ENCODE measurements at places on chromosomes 4 and X. TPM values are rescaled to one million over a fixed set of nuclear protein-coding genes. Genes with fewer than 3 reads are reported as not detected.

The ETDA gene
- not detected for total RNA-seq

The CXCR3 gene
- 6.8 TPM for total RNA-seq

The SLC26A1 gene
- total RNA-seq, result not detected

The SPACA5 gene
- total RNA-seq, result not detected

The OPN1MW gene
- not detected for total RNA-seq

The ZFYVE28 gene
- total RNA-seq, result 2.7 TPM

The ETNPPL gene
- total RNA-seq, result not detected

DNA sequence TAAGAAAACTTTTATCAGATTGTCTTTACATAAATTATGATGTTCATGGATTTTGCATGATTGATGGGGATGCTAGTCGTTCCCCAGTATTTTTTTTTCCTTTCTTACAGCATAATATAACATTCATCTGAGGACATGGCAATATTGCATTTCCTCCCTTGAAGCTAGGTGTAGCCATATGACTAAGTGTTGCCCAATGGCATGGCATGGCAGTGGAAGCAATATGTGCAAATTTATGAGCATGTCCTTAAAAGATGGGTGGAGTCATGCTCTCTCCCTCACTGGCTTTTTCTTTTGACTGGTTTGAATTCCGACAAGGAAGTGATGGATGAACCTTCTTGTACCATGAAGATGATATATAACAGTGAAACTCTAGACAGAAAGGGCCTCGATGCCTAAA is 96.3 kb downstream of the BANK1 start:
- DNase-seq, result no peak

DNA sequence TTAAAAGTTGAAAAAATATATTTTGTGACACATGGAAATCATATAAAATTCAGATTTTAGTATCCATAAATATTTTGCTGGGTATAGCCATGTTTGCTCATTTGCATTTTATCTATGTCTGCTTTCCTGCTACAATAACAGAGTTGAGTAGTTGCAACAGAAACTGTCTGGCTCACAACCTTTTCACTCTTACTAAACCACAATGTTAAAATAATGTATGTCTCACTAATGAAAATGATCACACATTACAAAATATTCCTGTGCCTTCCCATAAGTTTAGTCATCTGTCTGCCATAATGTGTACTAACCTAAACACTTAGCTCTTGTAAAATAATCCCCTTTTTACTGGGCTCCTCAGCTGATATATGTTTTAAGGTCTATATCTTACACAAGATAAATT is 174.0 kb upstream of the PRPS2 start:
- no peak for DNase-seq

GRCh38 chr4:8308856-8309771 is 39.6 kb downstream of the HTRA3 start:
- DNase-seq, result no peak

- DNase-seq, result no peak
Measured at GRCh38 chr4:71232056-71232430, 106.8 kb upstream of the SLC4A4 start.

GRCh38 chr4:111466811-111467604 is 678.2 kb upstream of the FAM241A start:
- DNase-seq, result no peak

GRCh38 chr4:84502333-84502954 is 3.4 kb upstream of the NKX6-1 start:
- no peak for DNase-seq

DNA sequence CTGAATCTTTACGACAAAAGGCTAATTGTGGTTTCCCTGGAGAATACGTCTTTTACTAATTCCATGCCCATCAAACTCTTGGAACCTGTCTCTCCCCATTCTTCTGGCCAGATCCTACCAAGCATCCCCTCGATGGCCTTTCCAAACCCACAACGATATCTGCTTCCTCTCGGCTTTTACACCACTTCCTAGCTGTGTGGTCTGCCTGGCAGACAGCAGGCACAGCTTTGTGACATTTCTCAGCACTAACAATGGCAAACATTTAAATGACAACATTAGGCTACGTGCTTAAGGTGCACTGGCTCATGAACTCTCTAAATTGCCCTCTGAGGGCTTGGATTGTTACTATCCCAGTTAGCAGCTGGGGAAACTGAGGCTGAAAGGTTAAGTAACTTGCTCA is 141.0 kb downstream of the NSUN7 start:
- DNase-seq, result no peak

DNA sequence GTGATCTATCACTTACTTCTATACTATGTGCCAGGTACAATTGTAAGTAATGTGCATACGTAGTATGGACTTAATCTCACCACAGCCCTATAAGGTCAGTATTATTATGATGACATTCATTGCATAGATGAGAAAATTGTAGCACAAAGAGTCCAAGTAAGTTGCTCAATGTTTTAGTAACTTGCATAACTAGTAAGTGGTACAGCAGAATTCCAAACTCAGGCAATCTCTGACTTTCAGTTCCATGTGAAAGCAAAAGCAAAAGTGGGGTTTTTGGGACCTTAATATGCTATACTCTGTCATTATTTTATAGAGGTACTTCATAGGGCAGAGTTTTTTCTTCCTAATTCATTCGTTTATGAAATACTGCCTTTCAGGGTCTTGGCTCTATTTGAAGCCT is 188.8 kb upstream of the VEGFC start:
- DNase-seq, result no peak

GRCh38 chr4:102420563-102421398 is 75.5 kb upstream of the SLC39A8 start:
- no peak for DNase-seq

DNA sequence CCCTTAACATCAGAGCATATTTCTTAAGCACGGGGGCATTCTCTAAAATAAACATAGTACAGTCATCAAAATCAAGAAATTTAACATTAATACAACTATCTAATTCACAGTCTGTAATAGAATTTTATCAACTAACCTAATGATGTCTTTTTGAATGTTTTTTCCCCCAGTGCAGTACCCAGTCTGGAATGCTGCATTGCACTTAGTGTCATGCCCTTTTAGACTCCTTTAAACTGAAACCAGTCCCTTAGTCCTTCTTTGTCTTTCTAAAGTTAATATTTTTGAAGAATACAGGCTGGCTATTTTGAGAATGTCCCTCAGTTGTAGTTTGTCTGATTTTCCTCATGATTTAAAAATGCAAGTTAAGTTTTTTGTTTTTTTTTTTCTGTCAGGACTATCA is 9.5 kb downstream of the ENPEP start:
- no peak for DNase-seq

GRCh38 chrX:113586281-113586898 is 745.8 kb upstream of the AMOT start:
- DNase-seq, result no peak

GRCh38 chrX:52874661-52875060 is 6.8 kb upstream of the XAGE3 start:
- no peak for DNase-seq

- no peak for DNase-seq
Measured at GRCh38 chr4:5959211-5959982, 58.8 kb downstream of the C4orf50 start.

DNA sequence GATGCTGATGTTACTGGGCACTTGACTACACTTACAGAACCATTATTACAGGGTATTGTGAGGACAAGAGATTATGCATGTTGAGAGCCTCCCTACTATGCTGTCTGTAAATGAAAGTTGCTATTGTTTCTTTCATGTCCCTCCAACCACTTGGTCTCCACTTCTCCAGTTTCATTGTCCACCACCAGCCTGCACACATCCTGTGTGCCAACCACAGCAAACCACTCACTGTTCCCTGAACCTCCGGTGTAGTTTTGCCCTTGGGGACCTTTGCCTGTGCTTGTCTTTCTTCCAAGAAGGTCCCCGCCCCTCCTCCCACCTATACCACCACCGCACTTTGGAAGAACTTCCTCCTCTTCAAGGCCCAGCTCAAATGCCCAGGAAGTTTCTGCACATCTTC is 43.1 kb upstream of the AFF2 start:
- DNase-seq, result no peak
